Jurkat, Clone E6-1 (cell line): ENCODE measurements at places on chromosomes 13 and 19.
A peak's percentile ranks its signal among the peaks of the same experiment; 100 is the strongest.

DNA sequence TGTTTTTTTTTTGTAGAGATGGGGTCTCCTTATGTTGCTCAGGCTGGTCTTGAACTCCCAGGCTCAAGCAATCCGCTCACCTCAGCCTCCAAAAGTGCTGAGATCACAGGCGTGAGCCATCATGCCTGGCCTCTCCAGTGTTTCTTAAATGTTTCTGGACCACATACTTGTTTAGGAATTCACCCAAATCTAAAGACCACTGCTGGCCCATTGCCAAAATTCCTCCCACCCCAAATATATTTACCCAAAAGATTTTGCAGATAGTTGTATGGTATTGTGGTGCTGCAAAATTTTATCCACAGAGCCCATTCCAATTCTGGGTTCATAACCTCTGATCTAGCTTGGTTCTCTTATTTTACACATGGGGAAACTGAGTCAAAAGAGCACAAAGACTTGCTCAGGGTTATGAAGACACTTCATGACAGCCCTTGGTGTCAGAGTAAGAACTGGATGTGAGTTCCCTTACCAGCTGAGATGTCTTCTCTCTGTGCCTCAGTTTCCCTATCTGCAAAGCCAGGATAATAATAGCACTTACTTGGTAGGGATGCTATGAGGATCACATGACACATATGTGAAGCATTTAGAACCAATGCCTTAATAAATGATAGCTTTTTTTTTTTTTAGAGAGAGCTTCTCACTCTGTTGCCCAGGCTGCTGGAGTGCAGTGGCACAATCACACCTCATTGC is 10.9 kb downstream of the NFILZ start:
- no peak for DNase-seq

- no peak for DNase-seq
Observed at GRCh38 chr19:14416817-14417231, 2.3 kb downstream of the DDX39A start.

DNA sequence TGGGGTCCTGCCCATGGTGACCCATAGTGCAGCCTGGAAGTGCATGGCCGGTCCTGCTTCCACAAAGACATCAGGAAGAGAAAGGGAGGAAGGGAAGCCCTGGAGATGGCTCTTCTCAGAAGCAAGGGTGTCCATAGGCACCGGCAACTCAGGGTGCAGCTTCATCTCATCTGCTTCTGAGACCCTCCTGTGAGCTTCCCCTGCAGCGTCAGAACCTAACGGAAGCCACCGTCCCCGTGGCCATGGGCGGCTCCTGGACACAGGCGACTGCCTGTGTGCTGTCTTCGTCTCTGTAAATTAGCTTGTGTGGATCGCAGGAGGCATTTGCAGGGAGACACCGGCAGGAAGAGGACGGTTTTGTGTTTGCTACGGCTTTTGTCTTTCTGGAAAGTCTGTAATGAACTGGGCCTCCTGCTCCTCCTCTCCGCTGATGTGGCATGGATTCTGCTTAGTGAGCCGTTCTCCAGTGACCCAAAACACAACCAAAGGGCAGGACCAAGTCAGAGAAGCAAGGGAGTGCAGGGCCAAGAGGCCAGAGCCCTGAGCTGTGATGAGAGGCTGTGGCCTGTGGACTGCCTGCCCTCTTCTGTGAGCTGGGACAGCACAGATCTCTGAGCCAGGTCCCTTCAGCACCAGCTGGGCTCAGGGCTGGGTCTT is 2.5 kb downstream of the ATP4B start:
- no peak for DNase-seq

GRCh38 chr13:51846756-51847155 is 1.8 kb upstream of the TMEM272 start:
- no peak for DNase-seq

DNA sequence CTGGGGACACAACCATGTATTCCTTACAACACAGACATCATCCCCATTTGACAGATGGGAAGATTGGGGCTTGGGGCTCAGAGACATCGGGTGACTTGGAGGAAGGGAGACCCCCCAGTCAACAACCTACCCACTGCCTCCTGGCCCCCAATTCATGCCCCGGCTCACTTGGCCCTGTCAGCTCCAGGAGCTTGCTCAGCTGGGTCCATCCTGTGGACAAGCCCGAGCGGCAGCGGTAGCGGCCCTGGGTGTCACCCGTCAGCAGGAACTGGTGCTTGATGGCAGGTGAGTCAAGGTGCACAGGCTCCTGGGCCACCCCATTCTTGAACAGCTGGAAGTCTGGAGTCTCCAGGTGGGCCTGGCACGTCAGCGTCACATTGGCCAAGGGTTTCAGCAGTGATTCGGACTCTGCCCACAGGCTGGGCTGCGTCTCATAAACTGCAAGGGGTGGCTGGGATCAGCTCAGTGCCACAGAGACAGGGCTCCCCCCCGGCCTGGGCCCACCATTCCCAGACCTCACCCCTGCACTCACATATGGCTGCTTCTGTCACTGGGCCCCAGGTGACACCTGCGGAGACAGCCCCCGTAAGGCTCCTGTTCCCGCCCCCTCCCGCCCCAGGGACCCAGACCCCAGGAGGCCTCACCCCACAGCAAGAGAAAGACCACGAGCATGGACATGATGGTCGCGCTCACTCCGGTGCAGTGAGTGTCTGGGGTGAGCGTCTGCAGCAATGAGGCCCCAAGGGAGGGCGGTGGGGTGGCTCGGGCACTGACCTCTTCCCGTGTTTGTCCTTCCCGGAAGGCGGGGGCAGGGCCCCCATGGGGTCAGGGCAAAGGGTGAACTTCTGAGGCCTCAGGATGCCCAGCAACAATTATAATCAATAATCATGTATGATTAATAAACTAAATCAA is at the start of gene A1BG:
Gene A1BG (minus strand): TSS at position 733 of the 912 bp plus-strand sequence. CDS start 55 bp downstream, at position 678.
- no peak for DNase-seq

GRCh38 chr13:50649211-50649610 is 194.3 kb downstream of the DLEU7 start:
- no peak for DNase-seq

DNA sequence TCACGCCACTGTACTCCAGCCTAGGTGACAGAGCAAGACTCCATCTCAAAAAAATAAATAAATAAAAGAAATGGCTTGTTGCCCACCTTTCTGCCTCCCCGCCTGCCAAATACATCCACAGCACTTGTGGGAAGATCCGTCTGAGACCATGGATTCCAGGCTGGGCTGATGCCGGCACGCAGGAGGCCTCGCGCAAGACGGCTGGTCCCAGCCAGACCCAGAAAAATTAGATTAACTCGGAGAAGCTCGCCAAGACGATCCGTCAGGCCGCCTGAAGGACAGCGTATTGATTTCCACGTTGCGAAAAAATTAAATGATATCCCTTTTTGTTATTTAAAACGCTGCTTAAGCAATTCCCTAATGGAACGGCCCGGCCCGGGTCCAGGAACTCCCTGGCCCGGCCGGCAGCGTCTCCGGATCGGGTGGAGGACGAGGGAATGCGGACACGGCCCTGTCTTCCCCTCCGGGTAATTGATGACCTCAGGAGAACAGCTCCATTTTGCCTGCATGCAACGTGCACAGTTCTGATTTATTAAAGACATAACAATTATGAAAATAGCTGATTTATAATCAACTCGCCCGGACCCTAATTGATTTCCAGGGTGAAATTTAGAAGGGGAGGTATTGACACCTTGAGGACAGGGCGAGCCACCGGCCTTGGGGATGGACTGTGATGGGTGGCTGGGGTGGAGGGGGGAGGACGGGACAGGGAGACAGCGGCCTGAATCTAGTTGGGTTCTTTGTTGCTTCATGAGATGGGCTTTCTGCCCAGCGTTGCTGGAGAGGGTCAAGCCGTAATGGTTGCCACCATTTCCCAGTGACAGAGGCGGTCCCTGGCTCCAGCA is 52.1 kb downstream of the ZNRF4 start:
- DNase-seq, result no peak

GRCh38 chr19:5967994-5968430 is 9.9 kb downstream of the RANBP3 start:
- peak; percentile 57 for DNase-seq

GRCh38 chr13:37226971-37227370 is 121.5 kb upstream of the CSNK1A1L start:
- no peak for DNase-seq

- DNase-seq, result peak; percentile 69
Observed at GRCh38 chr19:7925171-7925851, 624 bp downstream of the CTXN1 start.

DNA sequence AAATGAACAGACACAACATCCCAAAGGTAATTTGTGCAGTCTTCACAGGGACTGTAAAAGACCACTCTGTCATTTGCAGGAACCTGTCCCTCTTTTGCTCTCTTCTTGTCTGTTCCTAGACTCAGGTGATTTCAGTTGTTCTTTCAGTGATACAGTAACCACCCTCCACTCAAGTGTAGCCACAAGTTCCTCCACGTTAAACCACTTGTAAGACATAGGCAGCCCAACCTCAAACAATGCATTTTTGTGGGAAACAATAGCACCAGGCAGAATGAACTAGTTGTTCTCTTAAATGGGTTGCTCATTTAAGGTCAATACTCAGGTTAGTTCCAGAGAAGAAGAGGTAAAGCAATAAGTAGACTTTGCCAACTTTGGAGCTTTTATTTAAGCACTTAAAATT is 359.4 kb downstream of the MZT1 start:
- peak; percentile 78 for DNase-seq

GRCh38 chr13:27014406-27015359 is 156.9 kb downstream of the USP12 start:
- no peak for DNase-seq

- no peak for DNase-seq
Observed at GRCh38 chr13:70128098-70128497, 19.8 kb upstream of the KLHL1 start.

DNA sequence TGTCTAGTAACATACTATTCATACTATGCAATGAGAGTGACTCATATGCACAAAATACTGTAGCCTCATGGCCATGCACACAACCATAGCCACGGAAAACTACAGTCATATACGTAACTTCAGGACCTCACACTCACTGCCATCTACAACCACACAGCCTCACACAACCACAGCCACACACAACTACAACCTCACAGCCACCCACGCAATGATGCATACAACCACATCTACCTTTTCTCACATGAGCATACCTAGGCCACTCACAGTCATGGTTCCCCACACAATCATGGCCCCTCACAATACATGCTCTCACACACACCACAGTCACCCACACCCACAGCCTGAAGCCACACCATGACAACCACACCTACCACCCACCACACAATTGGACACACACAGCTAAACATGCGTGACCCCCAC is 8.7 kb upstream of the TNFSF14 start:
- DNase-seq, result no peak
